ENCODE measurements at places on chromosomes 3 and 15. TPM values are rescaled to one million over a fixed set of nuclear protein-coding genes. Genes with fewer than 3 reads are reported as not detected.
A peak's percentile ranks its signal among the peaks of the same experiment; 100 is the strongest.

DNA sequence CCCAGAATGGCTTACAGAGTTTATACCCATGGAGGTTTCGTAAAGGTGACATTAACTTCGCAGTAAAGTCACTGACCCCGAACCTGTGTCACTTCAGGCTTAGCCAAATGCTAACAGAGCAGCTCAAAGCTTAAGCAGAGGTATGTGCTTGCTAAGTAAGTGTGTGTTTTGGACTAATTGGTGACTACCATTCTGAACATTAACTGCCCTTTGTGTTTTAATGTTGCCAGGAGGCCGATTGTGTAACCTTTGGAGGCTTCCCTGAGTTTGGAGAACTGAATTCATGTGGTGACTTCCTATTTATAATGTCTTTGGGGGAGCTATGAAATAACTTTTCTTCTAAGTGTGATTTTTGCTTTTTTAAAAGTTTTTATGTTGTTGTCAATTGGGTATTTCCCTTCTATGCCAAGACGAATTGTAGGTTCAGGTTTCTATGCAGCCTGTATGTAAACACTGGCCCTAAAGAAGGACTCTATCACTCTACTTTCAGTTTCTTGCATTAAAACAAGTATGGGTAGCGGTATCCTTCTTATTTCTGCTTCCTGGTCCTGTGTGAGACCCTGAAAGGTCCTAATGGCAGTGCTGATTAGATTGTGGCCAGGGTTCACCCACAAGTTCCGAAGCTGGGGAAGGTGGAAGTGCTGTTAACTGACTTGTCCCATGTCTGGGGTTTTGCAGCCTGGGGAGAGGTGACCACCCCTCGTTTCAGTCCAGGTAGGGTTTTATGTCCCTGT is 86.3 kb downstream of the IGF1R start:
- no peak for DNase-seq

DNA sequence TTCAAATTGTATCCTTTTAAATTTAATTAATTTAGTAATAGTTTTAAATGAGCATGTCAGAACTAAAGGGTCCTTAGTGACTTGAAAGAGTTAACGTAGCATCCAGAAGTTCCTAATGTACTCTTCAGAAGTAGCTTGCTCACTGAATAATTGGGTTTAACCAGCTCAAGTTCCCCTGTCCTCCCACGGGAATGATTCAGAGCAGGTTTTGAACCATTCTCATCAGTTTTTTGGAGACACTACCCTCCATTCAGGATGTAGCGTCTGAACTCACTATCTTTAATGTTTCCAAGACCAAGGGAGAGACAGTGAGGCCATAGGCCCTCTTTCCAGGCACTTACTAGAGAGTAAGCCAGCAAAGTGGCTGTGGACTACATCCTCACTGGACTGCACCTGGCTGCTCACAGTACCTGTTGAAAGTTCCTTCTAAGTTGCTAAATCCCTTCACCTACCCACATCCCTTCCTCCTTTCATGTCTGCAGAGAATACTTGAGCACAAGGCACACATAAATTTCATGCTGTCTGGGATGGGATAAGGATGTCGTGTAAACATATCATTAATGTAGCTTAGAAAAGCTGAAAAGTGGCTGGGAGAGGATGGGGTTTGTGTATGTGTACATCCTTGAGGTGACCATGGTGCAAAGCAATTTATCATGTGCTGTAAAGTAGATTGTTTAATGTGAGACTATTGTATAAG is 146.3 kb downstream of the PLCL2 start:
- no peak for DNase-seq

- DNase-seq, result no peak
These were observed 43.5 kb upstream of the SLC6A11 start for GRCh38 chr3:10772271-10773161.

DNA sequence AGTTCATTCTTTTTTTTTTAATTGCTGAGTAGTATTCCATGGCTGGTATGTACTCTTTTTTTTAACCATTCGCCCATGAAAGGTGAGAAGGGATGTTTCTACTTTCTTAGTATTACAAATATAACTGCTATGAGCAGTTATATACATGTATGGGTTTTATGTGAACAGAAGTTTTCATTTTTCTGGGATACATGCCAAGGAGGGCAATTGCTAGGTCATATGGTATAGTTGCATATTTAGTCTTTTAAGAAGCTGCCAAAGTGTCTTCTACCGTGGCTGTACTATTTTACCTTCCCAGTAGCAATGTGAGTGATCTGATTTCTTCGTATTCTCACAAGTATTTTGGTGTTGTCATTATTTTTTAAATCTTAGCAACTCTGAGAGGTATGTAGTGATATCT is 11.2 kb upstream of the KLHL40 start:
- no peak for DNase-seq

GRCh38 chr3:52678265-52679198 is 7.2 kb downstream of the PBRM1 start:
- no peak for DNase-seq

- no peak for DNase-seq
These were observed 12.2 kb upstream of the TRMT10C start for GRCh38 chr3:101549473-101549872.

- peak; percentile 49 for DNase-seq
These were observed 928 bp downstream of the ANKRD34C start for GRCh38 chr15:79283252-79284048.

GRCh38 chr3:151395806-151396205 is 11.3 kb upstream of the P2RY12 start:
- no peak for DNase-seq

GRCh38 chr3:115825046-115825445 is 201.7 kb downstream of the GAP43 start:
- no peak for DNase-seq

- DNase-seq, result no peak
These were observed 25.3 kb downstream of the BFSP2 start for GRCh38 chr3:133424937-133425869.

- DNase-seq, result no peak
These were observed 2.0 kb upstream of the CLDN16 start for GRCh38 chr3:190385731-190386688.

DNA sequence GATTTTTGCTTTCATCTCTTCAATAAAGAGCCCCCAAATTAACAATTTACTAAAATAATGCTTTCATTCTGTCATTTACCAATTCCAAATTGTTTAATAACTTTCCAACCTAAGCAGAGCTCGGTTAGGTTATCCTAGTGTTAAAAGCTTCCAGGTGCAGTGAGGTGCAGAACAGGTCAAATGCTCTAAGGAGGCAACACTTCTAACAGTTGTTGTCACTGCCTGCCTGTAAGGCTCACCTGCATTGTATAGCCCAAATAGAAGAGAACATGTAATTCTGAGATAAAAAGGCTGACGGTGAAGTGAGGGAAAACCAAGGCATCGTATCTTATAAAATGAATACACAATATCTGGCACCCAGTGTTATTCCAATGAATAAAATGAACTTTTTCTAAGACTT is 9.1 kb downstream of the ZNF280D start:
- DNase-seq, result no peak

DNA sequence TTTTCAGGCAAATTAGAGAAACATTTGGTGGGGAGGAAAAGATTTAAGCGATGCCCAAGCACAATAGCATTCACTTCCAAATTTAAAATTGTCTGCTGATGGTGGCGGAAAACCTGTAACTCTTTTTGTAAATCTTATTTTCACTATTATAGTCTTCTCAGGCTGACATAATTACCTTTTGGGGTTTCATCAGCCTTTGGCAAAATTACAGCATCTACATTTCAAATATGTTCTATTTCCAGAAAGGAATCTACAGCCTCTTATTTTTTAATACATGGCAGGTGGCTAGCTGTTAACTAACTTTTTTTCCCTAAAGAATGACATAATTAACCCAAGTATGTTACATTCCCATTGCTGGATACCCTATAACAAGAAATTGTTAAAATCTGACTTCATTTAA is 391.5 kb upstream of the CCDC54 start:
- no peak for DNase-seq

Gene C3orf22
- not detected for total RNA-seq

Gene ALPK3
- total RNA-seq, result 268 TPM

Gene ARID3B
- total RNA-seq, result 1.6 TPM

Gene ACKR2
- 1.0 TPM for total RNA-seq

Gene CASR
- not detected for total RNA-seq

Gene GOLGA6L2
- not detected for total RNA-seq
